ENCODE measurements at places on chromosomes 6 and 20.
A peak's percentile ranks its signal among the peaks of the same experiment; 100 is the strongest.

GRCh38 chr6:110618591-110619267 is 142.3 kb upstream of the SLC22A16 start:
- no peak for DNase-seq

- no peak for DNase-seq
Measured at GRCh38 chr6:100833972-100834574, 47.1 kb downstream of the ASCC3 start.

DNA sequence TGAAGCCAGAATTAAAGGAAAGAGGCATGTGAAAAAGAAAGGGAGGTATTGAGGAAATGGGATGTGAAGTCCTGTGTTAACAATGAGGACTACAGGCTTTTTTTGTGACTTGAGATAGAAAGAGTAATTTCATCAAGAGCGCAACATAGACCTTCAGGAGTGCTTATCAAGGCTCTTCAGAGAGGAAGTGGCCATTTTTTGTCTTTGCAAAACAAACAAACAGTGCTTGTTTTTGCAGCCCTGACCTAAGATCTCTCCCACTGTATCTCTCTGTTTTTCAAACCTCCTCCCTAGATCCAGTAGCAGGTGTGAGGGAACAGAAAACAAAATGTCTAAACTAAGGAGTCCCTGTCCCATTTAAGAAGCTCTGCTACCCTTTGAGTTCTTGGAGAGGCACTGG is 710.3 kb upstream of the MARCKS start:
- no peak for DNase-seq

- DNase-seq, result no peak
Measured at GRCh38 chr6:161853657-161854056, 579.8 kb upstream of the AGPAT4 start.

DNA sequence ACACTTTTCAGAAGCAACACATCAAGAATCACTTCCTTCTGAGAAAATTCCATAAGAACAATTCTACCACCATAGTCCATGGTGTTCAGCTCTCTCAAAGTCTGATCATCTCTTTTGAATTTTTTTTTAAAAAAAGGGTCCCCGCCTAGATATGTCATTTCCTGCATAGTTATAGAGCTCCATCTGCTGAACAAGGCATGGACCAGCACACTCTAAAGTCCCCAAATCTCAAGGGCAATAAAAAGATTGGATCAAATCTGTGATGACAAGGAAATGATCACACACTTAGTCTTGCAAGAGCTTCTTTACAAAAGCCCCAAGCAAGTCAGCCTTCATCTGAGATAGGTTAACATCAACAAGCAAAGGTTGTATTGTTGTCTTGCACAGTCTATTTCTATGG is 100.7 kb upstream of the STMND1 start:
- no peak for DNase-seq

GRCh38 chr20:15047601-15048000 is 710.2 kb upstream of the FLRT3 start:
- DNase-seq, result no peak

GRCh38 chr20:62567246-62568044 is 74.9 kb upstream of the SLCO4A1 start:
- no peak for DNase-seq

DNA sequence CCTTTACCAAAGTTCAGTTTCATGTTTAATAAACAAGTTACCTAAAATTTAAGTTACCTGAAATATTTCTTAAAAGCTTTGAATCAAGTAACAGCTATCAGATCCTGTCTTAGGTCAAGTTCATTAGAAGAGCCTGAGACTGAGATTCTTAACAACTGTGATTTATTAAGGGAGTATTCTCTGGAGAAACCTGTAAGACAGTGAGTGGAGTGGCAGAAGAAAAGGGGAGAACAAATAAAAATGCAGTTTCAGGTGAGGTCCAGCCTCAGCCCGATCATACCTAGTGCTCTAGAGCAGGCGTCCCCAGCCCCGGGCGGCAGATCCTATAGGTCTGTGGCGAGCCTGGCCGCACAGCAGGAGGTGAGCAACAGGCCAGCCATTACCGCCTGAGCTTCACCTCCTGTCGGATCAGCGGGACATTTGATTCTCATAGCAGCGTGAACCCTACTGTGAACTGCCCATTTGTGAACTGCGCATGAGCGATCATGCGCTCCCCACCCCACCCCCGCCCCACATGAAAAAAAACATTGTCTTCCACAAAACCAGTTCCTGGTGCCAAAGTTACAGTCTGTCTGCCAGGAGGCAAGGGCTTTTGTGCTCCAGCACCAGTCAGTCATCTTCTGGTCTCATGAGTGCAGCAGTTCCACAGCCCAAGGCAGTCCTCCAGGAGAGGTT is 59.2 kb upstream of the ADGRB3 start:
- no peak for DNase-seq

- no peak for DNase-seq
Measured at GRCh38 chr6:166603043-166603690, 16.7 kb upstream of the RAMACL start.

DNA sequence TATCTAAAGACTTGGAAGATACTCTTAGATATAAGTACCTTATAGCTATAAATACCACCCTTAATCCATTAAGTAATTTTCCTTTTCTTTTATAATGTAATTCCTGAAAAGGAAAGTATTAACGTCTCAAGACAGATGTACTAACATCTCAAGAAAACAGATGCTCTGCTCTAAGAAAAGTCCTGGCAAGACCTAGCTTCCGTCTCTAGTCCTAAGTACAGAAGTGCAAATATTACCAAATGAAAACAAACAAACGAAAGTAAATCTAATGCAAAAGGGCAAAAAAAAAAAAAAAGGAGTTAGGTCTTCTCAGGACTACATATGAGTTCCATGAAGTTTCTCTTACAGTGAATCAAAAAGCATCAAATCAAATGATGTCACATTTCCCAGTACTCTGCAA is 106.8 kb upstream of the PDE10A start:
- DNase-seq, result no peak

DNA sequence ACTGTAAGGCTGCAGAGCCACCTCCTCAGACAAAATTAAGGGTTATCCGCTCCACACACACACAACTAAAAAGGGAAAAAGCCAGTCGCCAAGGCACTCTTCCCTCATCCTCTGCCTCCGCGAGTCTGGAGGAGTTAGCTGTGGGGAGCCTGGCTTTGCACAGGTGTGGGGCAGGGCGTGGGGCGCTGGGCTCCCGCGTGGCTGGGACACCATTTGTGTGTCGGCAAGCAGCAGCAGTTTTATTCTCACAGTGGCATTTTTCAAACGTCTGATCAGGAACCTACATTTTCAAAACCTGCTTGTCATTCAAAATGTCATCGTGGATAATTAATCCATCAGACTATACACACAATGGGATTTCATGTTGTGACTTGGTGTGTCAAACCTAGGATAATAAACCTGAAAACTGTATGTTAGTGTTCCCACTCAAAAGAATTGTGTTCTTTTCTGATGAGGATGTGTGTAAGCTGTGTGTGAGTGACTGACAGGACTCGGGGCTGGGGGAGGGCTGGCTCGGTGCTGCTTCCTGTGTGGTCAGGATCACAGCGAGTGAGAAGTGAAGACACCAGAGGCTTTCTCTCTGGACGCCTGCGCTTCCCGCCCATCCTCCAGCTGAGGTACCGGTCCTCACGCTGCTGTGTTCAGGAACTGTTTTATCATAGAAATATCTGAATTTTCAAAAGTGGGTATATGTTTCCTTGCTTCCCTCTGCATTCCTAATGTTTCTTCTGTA is 83.1 kb downstream of the IRF4 start:
- DNase-seq, result peak; percentile 34

DNA sequence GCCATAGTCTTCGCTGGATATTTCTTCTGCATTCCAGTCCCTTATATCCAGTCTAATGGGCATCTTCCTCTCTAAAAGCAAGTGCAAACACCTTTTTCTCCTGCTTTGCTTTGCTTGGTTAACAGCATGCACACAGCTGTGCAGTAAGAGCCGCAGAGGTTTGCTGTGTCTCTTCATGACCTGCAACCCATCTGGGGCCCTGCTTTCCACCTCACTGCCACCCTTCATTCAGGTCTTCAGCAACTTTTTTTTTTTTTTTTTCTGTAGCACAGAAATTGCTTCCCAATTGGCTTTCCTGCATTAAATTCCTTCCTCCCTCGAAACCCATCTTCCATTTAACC is 14.4 kb downstream of the NEDD9 start:
- DNase-seq, result no peak

DNA sequence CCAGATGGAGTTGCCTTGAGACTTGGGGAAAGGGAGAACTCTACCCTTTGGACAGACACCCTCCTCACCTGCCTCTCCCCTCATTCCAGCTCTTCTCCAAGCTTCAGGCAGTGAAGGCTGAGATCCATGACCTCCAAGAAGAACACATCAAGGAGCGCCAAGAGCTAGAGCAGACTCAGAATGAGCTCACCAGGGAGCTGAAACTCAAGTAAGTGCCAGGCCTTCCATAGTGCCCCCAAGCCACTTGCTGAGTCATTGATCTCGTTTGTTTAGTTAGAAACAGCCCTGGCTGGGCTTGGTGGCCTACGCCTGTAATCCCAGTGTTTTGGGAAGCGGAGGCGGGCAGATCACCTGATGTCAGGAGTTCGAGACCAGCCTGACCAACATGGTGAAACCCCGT is 39.2 kb downstream of the KIF3B start:
- no peak for DNase-seq

DNA sequence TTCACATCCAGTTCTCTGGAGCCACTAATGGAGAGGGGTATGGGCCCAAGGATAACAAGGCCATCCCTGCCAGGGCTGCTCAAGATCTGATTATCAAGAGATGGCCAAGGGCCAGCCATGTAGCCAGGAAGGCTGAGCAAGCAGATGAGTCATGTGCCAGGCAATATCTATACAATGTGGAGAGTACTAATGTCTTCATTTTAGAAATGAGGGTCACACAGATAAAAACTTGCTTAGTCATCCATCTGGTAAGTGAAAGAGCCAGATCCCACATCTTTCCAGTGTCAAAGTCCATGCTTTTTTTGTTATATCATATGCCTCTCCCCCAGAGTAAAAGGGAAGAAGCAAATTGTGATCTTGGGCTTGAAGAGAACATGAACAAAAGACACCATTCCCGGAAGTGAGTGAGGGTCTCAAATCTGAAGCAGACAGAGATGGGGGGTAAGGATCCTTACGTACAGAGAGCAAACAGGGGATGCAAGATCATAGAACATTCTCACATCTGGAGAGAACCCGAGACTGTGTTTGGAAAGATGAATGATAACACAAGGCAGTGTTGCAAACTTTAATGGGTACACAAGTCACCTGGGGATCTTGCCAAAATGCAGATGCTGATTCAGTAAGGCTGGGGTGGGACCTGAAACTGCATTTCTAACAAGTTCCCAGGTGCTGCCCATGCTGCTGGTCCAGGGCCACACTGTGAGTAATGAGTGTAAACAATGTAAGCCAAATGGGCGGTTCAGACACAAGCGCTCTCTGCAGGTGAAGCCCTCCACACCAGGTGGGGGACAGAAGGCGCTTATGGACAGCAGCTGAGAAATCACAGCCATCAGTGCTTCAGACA is 20.0 kb upstream of the GSTA3 start:
- DNase-seq, result no peak

DNA sequence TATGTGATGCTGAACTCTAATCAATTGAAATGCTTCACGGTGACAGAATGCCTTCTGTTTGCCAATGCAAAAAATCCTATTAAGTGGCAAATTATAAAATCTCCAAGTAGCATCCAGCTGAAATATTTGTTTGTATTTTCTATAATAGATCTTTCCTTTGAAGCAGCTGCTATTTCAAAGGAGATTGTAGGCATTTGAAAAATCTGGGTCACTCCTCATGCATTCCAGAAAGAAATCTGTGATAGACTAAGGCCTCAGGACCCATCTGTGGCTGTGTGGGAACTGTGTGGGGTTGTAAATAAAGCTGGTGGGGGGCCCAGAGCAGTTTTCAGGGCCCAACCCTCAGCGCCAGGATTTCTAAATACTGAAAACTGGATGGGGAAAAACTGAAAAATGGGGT is 216.9 kb upstream of the ARG1 start:
- no peak for DNase-seq

DNA sequence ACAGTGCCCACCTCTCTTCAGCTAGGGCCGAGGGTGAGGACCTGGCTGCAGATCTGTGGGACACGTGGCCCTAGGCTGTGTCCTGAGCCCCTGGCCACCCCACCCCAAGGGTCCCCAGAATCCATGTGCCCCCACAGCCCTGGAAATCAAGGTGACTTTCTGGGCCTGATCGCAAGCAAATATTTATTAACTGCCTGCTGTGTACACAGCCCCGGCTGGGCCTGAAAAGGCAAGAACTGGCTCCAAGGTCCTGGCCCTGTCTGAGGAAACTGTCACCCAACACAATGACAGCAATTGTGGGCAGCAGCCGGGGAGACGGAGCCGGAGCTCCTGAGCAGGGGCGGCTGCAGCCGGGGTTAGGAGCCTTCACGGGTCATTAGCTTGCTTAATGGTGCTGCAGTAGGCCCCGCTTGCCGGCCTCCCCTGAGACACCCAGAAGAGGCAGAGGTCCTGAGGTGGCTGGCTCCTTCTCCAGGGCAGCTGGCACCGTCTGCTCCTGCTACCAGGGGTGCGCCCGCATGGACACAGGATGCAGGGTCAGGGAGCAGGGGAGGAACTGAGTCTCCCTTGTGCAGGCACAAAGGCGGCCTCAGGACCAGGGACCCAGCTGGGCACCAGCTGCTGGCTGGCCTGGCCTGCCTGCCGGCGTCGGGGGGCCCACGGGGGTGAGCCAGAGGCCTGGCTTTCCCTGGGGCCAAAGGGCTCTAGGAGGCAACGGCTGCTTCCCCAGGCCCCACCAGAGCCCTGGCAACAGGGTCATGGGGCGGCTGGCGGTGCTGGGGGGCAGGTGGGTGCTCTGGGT is 24.1 kb downstream of the NPEPL1 start:
- no peak for DNase-seq

- no peak for DNase-seq
Measured at GRCh38 chr20:53833333-53834061, 236.9 kb downstream of the BCAS1 start.

DNA sequence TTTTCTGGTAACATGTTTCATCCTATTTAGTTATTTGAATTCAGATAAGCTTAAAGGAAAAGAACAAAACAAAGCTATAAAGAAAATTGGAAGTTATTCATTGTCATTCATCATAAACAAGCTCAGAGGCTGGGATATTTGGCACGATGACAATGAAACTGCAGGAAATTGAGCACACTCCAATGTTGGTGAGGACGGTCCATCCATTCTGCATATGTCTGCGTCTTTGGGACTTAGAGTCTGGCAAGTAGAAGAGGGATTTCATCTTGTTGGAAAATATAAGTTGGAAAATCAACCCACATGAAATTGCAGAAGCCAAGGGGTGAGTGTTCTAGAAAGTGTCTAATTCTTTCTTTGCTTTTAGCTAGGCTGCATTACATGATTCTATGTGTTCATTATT is 78.4 kb downstream of the HDGFL1 start:
- no peak for DNase-seq

GRCh38 chr6:151176911-151177770 is 62.6 kb upstream of the AKAP12 start:
- DNase-seq, result no peak

GRCh38 chr20:25544734-25545133 is 40.6 kb downstream of the NINL start:
- DNase-seq, result no peak

GRCh38 chr6:36623547-36624459 is 29.6 kb downstream of the SRSF3 start:
- peak; percentile 51 for DNase-seq

DNA sequence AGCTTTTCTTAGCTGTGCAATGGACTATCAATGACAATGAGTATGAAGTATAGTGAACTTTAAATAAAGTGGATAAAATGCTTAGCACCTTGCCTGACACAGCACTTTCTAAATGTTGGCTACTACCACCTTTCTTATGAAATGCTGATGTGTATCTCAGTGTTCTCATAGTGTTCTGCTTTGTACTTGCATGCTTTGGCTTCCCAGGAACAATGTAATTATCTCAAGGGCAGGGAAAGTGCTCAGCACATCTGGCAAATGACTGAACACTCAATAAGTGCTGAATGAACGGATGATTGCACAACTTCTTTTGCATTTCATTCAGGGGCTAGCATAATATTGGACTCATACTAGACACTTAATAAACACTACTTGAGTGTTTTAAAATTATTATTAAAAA is 28.2 kb upstream of the NOX3 start:
- no peak for DNase-seq

Measured in stimulated activated CD4-positive, alpha-beta T cell treated with anti-CD3 and anti-CD28 coated beads, Interleukin-1b, Interleukin-23, amount 100 ng/mL, for 1 hour (primary cell).